ENCODE measurements at places on chromosomes 6 and 20.

DNA sequence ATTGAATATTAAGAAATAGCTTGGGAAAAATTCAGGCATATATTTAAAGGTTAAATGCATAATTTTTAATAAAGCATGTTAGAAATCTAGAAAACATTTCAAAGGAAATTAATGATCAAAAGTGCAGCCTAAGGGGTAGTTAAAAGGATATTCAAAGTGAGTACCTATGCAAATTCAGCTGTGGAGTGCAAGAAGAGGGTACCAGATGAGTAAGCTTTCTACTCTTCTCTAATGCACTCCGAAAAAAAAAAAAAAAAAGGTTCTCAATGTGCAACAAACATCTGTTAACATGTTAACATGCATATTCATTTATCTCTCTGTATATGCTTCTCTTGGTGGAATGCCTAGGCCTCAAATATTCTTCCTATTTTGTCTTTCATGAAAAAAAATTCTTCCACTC is 32.0 kb upstream of the KATNA1 start:
- no peak for DNase-seq

DNA sequence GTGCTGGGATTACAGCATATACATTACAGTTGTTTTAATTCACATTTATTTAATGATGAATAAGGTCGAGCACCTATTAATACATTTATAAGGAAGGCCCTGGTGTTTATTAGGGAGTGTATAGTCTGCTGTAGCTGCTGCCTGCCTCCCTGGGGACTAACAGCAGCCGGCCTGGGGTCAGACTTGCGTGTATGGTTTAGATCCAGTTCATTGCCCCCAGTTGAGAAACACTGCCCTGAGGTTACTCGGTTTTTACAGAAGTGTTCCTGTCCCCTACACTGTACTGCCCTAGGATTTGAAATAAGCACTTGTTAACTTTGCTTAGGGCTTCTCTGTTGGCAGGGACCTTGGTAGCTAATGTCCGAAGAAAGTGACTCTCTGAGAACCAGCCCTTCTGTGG is 4.0 kb downstream of the TTPAL start:
- no peak for DNase-seq

- no peak for DNase-seq
Observed at GRCh38 chr6:16559071-16559470, 202.2 kb downstream of the ATXN1 start.

DNA sequence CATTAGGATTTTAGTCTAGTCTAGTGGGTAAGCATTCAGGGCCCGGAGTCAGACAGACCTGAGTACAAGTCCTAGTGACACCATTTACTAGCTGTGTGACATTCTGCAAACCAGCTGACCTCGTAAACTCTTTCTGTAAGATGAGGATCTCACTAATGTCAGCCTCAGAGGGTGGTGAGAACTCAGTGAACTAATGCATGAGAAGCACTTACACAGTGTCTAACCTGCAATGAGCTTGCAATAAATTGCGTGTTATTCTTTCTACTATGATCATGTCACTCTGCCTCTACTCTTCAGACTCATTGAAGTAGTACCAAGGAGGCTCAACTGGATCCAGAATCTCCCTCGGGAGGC is 41.1 kb upstream of the ZNF831 start:
- no peak for DNase-seq

- no peak for DNase-seq
Observed at GRCh38 chr6:112237595-112237994, 16.8 kb downstream of the LAMA4 start.

- DNase-seq, result no peak
Observed at GRCh38 chr6:125194941-125195340, 41.4 kb downstream of the TPD52L1 start.

- DNase-seq, result no peak
Observed at GRCh38 chr6:125188037-125188436, 34.5 kb downstream of the TPD52L1 start.

- no peak for DNase-seq
Observed at GRCh38 chr6:26388014-26388413, 5.1 kb downstream of the BTN2A2 start.

DNA sequence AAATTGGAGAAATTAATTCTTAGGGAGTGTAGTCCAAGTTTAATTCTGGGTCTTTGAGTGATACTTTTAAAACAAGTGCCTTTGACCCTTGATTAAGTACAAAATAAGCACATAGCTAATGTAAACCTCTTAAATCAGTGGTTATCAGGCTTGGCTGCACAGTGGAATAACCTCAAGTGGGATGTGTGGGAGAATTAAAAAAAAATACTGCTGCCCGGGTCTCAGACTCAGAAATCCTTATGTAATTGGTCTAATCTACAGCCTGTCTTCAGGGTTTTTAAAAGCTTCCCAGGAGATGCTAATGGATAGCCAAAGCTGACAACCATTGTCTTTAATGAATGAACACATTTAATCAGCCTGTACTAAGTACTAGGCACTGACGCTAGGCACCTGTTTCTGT is 28.5 kb upstream of the TMEM14A start:
- no peak for DNase-seq
